NCI-H510A (cell line): ENCODE measurements at places on chromosomes 3 and 15.

- no peak for DNase-seq
Observed at GRCh38 chr15:68271854-68272471, 5.6 kb upstream of the FEM1B start.

DNA sequence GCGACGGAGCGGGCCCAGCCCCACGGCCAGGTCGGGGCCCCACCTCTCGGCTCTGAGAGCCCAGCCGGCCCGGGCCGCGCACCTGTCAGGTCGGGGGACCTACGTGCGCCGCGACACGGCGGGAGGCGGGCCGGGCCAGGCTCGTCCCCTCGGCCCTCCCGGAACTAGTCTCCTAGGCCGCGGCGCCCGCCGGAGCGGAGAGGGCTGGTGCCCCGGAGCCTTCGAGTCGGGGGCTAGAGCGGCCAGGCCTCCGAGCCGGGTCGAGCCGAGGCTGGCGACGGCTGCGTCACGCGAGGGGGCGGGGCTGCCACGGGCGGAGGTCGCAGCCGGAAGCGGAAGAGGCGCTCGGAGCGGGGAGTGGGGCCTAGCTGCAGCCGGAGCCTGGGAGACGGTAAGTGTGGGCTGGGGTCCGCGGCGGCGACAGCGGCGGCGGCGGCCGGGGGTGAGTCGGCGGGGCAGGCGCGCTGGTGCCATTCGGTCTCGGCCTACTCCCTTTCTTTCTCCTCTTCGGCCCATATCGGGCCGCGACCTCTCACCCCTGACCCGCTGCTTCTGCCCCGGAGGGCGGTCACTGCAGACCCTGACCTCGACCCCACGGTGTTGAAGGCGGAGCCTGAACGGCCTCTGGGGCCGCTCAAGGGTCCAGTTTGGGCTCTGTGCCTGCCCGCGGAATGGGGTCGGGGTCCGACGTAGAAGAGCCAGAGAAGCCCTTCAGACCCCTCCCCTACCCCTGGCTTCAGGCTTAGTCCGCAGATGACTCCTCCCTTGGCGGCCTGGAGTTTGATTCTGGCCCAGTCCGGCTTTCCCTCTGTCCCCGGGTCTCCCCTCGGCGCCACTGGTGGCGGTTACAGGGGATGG is at the start of gene CLK3:
Gene CLK3 (plus strand): TSS at position 329 of the 858 bp plus-strand sequence. CDS start 3,361 bp downstream, outside the sequence.
- peak; percentile 92 for DNase-seq

- no peak for DNase-seq
Observed at GRCh38 chr3:129046037-129046731, 14.4 kb upstream of the GP9 start.

DNA sequence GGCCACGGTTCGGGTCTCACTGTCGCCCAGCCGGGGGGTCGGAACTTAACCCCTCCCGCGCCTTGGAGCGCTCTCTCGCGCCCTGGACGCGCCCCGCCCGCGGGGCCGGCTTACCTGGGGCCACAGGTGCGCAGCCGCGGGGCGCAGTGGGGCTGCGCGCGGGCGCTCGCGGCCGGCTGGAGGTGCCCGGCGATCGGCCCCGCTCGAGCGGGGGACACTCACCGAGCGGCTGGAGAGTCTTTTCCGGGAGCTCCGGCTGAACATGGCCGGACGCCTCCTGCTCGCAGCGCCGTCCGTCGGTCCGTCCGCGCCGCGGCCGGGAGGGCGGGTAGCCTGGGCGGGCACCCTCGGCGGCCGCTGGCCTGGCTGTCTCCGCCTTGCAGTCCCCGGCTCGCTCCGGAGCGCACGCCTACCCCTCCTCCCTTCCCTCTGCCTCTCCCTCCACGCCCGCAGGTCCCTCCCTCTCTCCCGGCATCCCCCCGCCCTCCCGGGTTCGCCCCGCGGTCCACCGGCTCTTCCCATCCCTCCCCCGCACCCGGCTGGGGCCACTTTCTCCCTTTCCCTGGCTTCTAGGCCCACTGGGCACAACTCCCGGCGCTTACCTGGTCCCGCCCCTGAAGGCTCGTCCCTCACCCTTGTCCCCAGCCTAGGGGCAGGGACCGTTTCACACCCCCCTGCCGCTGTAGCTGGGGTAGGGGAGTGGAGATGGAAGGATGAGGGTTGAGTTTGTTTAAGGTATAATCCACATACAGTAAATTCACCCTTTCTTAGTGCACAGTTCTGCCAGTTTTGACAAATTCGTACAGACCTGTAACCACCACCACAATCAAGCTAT is 220.1 kb upstream of the PRICKLE2 start:
- peak; percentile 30 for DNase-seq

DNA sequence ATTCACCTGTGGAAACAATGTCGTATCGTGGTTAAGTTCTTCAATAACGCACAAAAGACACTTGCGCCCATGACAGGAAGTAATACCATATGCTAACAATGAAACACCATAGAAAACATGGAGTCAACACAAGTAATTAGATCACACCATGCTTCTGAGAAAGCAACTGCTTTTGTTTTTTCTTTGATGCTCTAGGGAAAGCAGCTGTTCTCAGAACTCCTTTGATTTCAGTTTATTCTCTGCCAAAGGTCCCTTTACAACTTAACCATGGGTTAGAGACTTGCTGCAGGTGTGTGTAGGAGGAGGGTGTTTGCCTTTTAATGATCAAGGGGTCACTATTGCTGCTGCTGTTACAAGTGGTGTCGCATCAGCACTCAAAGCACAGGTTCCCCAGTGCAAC is 324.0 kb upstream of the SLCO3A1 start:
- no peak for DNase-seq

GRCh38 chr3:141294301-141294700 is 62.7 kb downstream of the PXYLP1 start:
- DNase-seq = no peak

DNA sequence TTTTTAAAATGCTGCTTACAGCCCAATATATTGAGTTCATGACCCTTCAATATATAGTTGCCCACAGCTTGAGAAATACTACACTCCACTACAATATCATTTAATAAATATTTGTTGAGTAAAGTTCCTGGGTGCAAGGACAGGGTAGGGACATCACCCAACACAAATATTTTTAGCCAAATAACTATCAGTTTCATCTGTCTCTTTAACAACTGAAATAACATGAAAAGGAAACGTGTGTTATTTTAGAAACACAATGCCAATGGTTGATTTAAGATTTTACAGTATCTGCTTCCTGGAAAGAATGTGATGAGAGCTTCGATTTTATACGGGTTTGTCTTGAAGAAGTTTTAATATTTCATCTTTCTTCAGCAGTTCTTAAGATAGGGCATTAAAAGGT is 67.7 kb upstream of the CDV3 start:
- no peak for DNase-seq

DNA sequence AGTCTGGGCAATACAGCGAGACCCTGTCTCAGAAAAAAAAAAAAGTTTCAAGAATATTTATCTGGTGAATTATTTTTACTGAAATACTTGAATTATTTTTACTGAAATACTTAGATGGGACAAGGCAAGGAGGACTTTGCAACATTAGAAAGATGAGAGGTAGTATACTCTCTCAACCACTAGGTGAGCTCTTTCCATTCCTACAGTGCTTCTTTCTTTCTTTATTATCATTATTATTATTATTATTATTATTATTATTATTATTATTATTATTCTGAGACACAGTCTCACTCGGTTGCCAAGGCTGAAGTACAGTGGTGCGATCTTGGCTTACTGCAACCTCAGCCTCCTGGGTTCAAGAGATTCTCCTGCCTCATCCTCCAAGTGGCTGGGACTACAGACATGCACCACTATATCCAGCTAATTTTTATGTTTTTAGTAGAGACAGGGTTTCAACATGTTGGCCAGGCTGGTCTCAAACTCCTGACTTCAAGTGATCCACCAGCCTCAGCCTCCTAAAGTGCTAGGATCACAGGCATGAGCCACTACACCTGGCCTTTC is 468.8 kb downstream of the MAGI1 start:
- DNase-seq = no peak

GRCh38 chr15:91368611-91369010 is 268.6 kb downstream of the SV2B start:
- DNase-seq = no peak

GRCh38 chr3:8525893-8526292 is 24.3 kb downstream of the LMCD1 start:
- DNase-seq = no peak

- no peak for DNase-seq
Observed at GRCh38 chr3:52402101-52402521, 42.8 kb downstream of the SEMA3G start.

DNA sequence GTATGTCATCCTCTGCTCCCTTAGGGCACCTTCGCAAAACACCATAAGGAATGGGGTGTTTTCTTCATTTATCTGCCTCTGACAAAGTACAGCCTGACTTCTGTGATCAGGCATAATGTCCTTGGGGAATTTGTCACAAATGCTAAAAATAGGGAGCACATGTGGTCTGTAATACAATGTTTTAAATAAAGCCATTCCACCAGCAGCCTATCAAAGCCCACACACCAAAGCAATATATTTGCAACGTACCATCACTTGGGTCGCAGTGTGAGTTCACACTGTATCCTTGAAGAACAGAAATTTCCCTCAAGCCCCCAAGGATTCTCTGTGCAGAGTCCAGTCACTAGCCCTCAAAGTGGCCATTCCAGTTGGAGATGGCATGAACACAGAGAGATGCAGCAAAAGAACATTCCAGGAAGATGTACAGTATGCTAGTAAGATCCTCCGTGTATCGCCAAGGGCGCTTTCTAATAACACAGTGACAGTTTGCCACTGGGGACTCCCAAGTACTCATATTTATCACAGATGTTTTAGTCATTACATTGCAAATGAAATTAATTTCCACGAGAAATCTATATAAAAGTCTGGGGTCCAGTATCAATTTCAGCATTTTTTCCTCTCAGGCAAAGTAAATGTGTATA is 246.7 kb downstream of the MCTP2 start:
- DNase-seq = no peak

DNA sequence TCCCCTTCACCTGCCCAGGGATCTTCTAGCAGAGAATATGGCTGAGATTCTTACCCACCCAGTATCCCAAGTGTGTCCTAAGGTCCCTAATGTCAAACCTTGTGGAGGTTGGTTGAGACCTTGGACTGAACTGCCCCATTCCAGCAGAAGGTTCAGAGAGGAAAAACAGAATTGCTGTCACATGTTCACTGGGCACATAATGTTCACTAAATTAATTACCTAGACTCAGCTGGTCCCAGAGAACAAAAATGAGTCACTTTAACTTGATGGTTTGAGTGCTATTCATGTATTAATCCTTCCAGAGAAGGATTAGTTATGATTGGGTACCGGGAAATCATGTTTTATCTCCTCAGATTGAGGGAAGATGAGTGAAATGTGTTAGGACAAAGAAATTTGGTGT is 171.3 kb upstream of the GADL1 start:
- DNase-seq = no peak

DNA sequence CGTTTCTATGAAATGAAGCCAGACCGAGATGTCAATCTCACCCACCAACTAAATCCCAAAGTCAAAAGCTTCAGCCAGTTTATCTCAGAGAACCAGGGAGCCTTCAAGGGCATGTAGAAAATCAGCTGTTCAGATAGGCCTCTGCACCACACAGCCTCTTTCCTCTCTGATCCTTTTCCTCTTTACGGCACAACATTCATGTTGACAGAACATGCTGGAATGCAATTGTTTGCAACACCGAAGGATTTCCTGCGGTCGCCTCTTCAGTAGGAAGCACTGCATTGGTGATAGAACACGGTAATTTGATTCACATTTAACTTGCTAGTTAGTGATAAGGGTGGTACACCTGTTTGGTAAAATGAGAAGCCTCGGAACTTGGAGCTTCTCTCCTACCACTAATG is 41.9 kb upstream of the TRA2B start:
- DNase-seq = no peak

DNA sequence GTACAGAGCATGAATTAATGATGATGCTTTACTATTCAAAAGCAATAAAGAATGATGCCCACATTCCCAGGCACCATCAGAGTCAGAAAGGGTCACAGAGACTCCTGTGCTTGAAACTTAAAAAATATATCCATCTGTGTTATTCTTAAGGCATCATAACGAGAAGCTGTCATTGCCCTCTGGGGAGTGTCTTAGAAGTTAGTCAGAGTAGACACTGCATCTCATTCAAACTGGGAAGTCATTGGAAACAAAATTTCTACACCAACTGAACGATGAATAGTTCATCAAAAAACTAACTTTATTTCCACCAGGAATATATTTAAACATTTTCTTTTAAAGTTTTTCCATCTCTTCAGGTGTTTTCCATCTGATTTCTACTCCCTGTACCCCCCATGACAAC is 122.9 kb downstream of the RFTN1 start:
- no peak for DNase-seq

DNA sequence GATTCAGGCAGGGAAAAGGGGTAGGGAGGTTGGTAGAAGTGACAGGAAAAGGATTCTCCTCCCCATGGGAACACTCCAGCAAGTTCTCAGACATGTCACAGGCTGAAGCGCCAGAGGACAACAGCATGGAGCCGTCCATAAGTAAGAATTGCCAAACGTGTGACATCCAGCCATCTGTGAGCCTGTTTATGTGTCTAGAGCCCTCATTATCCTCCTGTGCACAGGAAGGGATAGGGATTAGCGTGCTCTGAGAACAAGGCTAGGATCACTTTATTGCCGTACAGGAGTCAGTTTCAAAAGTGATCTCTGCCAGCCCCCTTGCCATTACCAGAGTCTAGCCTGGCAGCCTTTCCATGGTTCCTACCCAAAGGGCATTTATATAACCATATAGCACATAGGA is 549.5 kb downstream of the NTRK3 start:
- no peak for DNase-seq

- no peak for DNase-seq
Observed at GRCh38 chr3:83567935-83568334, 1390.9 kb upstream of the CADM2 start.

DNA sequence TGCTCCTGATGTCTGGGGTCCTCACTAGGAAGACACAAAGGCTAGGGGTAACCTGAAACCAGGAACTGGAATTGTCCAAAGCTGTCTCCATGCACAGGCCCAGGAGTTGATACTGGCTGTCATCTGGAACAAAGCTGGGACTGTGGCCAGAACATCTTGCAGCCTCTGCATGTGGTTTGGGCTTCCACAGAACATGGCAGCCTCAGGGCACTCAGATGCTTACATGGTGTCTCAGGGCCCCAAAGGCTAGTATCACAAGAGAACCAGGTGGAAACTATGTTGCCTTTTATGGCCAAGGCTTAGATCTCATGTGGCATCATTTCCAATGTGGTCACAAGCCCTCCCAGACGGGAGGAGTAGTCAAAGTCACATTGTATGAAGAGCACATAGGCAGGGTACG is 335.2 kb upstream of the TRIM42 start:
- no peak for DNase-seq

- DNase-seq = no peak
Observed at GRCh38 chr3:109059264-109059663, 58.7 kb downstream of the MORC1 start.

- peak; percentile 31 for DNase-seq
Observed at GRCh38 chr15:40238532-40239403, at the start of gene PAK6. TSS of gene PAK6 (plus strand) at chr15:40239063. CDS start at chr15:40264786, 25,723 bp downstream.

DNA sequence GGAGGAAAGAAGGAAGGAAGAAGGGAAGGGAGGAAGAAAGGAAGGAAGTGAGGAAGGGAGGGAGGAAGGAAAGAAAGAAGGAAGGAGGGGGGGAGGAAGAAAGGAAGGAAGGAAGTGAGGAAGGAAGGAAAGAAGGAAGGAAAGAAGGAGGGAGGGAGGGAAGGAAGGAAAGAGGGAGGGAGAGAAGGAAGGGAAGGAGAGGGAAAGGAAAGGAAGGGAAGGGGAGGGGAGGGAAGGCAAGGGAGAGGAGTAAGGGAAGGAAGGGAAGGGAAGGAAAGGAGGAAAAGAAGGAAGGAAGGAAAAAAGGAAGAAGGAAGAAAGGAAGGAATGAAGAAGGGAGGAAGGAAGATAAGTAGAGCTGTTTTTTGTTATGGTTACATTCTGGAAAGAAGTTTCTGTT is 141.2 kb downstream of the LRRC3B start:
- DNase-seq = no peak
